Fibroblast of gingiva (primary cell): ENCODE measurements at places on chromosomes 5 and 9.

- DNase-seq, result peak; percentile 83
Observed at GRCh38 chr5:142322747-142323479, 1.9 kb downstream of the SPRY4 start.

GRCh38 chr5:7320701-7321301 lies 75.1 kb upstream of the ADCY2 start:
- DNase-seq, result no peak

- peak; percentile 54 for DNase-seq
Observed at GRCh38 chr5:139075066-139076050, 122.8 kb downstream of the SIL1 start.

GRCh38 chr5:137960819-137961218 lies 71.6 kb downstream of the PKD2L2 start:
- DNase-seq, result no peak

DNA sequence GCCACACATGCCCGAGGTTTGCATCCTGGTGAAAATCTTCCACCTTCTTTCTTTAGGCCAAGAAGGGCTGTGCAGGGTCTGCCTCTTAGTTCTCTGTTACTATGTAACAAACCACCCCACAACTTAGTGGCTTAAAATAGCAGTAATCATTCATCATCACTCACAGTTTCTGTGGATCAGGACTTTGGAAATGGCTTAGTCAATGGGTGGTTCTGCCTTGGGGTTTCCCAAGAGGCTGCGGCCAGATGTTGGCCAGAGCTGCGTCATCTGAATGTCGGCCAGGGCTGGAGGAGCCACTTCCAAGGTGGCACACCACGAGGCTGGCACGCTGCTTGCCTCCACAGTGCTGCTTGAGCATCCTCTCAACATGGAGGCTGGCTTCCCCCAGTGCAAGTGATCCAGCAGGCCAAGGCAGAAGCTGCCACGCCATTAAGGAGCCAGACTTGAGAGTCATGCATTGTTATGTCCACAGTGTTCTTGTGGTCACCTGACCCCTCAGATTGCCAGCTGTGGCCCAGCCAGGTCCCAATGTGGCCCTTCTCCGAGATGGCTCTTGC lies 135.2 kb downstream of the RXRA start:
- DNase-seq, result no peak

DNA sequence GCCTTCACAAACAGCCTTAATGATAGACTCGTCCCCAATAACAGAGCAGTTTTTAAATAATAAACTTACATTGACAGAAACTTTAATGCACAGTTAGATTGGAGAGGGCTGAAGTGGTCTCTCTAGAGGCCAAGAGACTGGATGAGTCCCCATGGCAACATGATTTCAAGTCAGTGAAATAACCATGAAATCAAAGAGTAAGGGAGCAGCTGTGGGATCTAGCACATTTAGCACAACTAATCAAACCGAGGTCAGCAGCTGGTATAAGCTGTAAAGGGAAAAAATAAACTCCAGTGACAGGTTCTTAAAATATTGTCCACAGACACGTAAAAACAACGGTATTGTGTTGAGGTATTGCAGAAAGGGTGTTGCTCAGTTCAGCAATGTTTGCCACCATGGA lies 916.6 kb downstream of the DNAH5 start:
- DNase-seq, result no peak

DNA sequence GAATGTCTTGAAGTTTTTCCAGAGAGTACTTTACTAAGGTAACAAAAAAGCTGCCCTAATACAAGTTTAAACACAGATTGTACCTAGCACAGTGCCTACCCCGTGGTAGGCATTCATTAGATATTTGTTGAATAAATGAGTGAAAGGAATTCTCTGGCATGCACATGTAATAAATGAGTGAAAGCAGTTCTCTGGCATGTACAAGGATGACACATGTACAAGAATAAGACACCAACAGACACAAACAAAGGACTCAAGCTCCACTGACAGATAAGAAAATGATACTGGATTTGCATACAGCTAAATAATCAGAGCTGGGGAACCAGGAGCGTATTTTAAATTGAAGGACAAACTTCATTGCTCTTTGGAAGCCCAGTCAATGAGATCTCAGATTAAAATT lies 535.8 kb downstream of the EFNA5 start:
- no peak for DNase-seq

DNA sequence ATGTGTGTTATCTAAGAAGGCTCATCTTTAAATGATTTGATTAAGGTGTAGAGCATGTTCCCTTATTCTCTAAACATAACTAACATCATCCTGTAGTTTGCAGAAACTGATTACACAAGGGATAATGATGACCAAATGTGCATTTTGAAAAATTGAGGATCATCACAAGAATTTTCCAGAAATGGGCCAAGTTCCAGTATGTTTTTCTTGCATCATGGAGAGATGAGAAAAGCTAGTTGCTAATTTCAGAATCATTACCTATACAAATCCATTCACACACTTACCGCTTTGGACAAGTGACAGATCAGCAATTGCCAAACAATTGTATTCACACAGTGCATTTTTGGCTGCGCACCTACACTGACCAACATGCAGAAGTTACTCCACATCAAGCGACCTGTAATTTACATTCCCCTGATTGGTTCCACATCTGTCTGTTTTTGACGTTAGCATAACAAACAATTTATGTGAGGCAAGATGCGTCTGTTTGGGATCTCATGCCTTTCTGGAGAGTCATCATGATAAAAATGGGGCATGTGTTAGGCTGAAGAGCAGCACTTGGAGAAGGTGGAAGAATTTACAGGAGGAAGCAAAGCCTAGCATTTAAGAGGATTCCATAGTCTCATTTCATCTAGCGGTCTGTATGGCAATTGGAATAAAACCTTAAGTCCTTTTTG lies 2.8 kb upstream of the BNC2 start:
- peak; percentile 87 for DNase-seq

DNA sequence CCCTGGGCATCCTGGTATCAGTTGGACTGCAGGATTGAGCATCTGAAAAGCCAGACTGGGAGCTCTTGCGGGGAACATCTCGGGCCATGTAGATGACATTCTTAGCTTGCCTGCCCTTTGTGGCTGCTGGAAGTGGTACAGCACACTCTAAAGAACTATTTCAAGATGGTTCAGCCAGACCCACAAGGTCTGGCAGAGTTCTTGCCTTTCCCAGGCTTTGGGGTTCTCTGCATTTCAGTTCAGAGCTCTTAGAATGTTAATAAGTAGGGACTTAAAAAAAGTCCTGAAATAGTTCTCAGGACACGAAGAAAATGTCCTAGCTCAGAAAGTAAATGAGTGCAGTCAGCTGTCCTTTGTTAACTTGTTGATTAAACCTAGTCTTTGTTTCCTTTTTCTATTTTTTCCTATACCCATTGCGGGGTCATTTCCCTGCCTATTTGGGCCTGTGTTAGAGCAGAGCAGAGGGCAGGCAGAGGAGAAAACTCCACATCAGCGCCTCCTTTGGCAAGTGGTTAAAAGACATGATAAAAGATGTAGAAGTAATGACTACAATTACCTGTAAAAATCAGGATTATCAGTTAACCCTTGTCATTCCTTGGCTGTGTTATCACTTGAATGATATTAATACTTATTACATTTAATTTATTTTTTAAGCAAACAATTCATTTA lies 291.5 kb downstream of the ZSWIM6 start:
- peak; percentile 8 for DNase-seq

DNA sequence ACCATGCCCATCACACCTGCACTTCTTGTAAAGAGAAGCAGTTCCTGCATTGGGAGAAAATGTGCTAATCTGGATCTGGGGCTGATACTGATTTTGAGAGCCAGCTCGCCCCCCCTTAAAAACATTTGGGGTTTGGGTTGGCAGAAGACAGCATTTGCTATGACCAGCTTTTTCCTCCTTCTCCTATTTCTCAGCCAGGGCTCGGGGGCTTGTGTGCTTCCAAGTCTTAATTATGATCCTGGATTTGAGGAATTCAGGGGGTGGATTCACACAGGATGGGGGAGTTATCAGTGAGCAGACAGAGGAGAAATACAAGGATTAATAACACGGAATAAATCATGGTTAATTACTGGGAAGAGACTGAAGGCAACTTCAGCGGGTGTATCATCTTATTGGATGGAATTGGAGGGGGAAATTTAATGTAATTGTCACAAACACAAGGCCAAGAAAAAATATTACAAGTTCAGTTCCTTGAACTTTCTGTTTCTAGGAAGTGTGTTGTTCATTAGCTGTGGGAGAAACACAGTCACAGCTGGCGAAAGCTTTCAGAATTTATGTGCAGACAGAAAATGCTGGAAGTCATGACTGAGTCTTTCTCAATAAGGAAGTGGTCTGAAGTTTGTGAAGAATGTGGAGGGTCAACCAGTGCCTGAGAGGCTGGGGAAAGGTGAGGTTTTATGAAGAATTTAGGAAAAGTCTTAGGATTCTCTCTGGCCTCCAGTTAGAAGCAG lies 15.3 kb downstream of the C9orf152 start:
- peak; percentile 75 for DNase-seq

DNA sequence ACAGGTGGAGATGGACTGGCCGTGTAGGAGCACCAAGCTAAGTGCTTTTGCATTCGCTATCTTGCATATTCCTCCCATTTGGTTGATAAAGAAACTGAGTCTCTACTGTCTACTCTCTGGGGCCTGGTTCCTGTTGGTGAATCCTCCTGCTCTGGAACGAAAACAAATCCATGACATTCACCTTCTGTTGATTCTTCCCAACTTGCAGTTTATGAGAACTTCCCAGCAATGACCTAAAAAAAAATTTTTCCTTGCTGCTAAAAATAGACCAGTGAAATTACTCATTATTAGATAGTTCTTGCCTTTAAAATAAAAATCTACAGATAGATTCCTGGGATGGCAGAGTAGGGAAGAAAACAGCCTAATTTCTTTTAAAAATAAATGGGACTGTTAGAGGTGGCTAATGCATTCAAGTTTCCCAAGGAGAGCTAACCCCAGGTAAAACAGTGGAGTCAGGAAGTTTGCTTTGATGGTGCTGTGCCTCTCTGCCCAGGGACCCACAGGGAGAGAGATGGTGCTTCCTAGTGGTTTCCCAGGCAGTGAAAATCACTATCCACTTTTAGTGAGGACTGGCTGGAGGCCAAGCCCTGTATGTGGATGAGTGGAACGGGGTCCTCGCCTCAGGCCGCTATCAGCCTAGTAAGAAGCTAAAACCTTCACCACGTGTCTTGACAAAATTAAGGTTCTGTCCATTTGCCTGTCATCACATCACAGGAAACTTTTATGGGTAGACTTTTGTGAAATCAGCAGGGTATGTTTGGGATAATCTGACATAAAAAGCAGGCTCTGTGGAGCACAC lies 68.4 kb upstream of the NR3C1 start:
- DNase-seq, result no peak

GRCh38 chr9:105103776-105104175 lies 140.7 kb upstream of the SLC44A1 start:
- DNase-seq, result no peak

GRCh38 chr9:33750307-33750838 lies 45.0 kb upstream of the PRSS3 start:
- DNase-seq, result peak; percentile 13

- DNase-seq, result no peak
Observed at GRCh38 chr5:125011947-125012346, 265.5 kb upstream of the ZNF608 start.

DNA sequence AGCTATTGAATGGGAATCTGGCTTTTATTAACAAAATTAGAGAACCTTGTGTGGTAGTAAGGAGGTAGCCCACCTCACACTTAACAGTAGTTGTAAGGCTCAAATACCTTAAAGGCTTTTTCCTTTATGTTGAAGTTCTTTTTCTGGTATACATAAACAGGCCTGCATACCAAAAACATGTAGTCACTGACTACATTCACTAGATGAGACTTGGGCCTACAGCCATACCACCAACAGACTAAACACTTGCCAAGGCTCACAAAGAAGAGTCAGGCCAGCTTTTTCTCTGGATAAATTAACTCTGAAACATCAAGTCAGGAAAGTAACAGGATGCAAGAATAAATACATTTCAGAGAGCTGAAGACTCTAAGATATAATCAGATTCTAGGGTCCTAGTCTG lies 78.6 kb upstream of the MPDZ start:
- peak; percentile 76 for DNase-seq

DNA sequence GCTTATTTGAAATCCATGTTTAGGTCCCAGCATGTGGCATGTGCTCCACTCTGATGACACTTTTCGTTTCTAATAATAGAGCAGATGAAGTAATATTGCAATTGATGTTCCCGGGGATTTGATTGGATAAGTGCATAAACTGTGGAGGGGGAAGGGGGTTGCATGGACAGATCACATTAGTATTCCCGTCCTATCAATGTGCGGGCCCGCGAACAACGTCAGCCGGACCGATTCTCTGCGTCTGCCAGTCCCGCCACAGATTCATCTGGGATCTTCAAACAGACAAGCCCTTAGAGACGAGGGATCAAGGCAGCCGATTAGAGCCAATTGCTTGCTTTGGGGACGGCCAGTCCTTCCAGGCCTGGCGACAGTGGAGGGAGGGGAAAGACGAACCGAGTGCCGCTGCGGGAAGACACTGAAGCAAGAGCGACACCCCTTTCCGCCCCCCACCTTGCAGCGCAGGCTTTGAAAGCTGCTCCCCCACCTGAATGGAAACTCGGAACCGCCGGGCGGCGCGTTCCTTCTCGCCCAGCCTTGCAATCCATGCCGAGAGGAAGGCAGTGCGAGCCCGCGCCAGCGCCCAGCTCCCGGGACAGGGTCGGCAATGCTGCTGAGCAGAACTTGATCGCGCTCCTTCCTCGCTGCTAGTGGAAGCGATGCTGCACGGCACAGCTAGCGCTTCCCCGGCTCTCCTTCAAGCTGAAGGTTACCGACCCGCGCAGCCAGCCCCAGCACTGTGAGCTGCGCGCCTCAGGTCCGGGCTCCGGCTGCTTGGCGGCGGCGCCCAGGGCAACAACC lies at the start of gene RGS7BP:
RGS7BP (plus strand) TSS at position 247 of the 798 bp plus-strand sequence. CDS start 610 bp downstream, outside the sequence.
- peak; percentile 6 for DNase-seq

- peak; percentile 78 for DNase-seq
Observed at GRCh38 chr9:4131946-4132345, 167.9 kb downstream of the GLIS3 start.

GRCh38 chr9:19030899-19031298 lies 2.1 kb downstream of the SAXO1 start:
- DNase-seq, result no peak

DNA sequence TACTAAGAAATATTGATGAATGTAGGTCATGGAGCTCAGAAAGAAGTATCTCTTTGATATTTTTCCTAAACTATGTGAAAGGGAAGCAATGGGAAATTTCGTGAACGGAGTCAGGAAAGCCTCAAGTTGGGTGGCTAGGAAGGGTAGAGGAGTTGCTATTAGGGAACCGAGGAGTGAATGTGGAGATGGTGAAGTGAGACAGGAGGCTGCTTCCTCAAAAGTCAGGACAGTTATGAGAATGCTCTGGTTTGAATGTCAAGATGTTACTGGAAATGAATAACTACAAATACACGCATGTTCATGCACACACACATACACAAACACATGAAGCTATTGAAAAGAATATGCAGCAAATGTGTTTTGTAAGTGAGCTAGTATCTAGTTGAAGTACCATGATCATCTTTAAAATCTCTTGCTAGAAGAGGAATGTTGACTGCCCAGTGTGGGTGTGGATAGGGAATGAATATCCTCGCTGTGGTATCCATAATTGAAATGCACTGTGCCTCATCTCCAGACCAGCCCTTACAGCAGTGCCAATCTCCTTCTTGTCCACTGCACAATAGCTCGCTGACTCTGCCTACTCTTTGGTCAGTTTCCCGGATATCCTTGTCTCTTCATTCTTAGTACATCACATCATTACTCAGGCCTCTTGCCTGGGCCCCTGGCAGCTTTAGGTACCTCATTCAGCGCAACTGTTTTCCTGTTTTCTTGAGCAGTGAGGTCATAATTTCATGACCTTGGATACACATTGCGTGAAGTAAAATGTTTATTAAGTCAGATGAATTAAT lies 21.9 kb upstream of the PDCD1LG2 start:
- DNase-seq, result no peak
